ENCODE measurements at places on chromosomes 5 and 9.

GRCh38 chr9:18056269-18056992 lies 417.5 kb upstream of the ADAMTSL1 start:
- no peak for DNase-seq

- no peak for DNase-seq
These were observed 94.7 kb upstream of the ITGA2 start for GRCh38 chr5:52894451-52894850.

DNA sequence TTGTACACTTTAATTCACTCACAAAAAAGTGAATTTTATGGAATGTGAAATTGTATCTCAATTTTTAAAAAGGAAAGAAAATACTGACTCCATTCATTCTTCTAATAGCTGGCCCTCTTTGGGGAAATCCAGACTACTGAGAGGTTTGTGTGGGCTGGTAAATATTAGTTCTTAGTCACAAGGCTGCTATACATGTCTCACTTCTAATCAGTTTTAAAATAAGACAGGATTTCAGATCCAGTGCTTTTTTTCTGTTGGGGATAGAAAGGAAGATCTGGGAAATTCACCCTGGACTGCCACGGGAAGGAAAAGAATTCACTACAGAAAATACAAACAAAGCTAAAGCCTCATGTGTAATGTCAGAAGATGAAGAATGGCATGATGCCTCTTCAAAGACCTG lies 32.7 kb upstream of the ADAMTSL1 start:
- no peak for DNase-seq

- no peak for DNase-seq
These were observed 64.7 kb downstream of the MEGF10 start for GRCh38 chr5:127355337-127355736.

- peak; percentile 60 for DNase-seq
These were observed 16.0 kb downstream of the TRAF2 start for GRCh38 chr9:136902259-136902821.

- DNase-seq: no peak
These were observed 87.9 kb downstream of the ANKH start for GRCh38 chr5:14783691-14784090.

GRCh38 chr9:4826417-4827166 lies 33.8 kb downstream of the RCL1 start:
- DNase-seq: no peak

DNA sequence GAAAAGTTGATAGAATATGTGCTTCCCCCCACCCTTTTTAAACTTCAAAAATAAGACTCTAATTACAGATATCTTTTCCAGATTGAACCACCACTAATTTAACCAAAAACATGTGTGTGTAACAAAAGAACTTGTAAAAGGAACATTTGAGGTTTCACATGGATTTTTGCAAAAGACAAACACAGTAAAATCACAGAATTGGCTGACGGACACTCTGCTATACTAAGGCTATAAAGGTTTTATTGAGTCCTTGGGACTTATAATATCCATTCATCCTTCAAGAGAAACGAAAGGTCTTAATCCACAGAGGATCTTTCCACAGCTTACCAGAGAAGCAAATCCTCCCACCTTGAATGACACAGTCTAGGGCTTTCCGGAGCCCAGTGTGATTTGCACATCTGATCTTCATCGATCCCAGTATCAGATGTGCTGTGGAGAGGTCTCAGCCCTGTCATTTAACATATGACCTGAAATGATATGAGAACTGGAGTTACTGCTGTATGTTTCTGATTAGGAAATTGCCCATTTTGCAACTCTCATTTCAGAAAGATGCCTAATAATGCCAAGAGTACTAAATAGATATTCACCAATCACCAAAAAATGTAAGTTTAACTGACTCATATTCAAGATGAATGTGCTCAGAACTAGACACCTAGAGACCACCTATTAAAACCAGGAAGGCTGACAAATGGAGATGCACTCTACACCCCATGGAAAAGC lies 256.5 kb upstream of the FBXL7 start:
- no peak for DNase-seq

DNA sequence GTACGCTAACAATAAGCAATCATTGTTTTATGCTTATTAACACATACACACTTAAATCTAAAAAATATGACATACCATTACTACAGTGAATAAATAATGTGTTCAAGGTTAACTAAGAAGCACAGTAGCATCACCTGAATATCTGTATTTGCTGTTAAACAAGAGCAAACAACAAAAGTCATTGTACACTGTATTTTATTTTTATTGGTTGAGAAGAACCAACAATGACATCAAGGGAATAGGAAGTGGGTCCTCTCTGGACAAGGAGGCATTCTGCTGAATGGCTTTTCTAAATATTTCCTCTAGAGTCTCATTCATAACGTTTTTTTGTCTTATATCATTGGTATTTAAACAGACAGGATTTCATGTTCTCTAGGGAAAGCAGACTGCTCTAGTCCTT lies 460.4 kb downstream of the CDH9 start:
- DNase-seq: no peak

GRCh38 chr5:157390551-157391297 lies 69.3 kb upstream of the NIPAL4 start:
- peak; percentile 25 for DNase-seq

- no peak for DNase-seq
These were observed 71.5 kb downstream of the TRIM36 start for GRCh38 chr5:115098041-115098702.

GRCh38 chr9:121304707-121305106 lies 36.7 kb downstream of the GSN start:
- DNase-seq: no peak

- no peak for DNase-seq
These were observed 7.9 kb downstream of the GDNF start for GRCh38 chr5:37831821-37832534.

GRCh38 chr9:8070779-8071444 lies 271.3 kb upstream of the DMAC1 start:
- no peak for DNase-seq

GRCh38 chr9:8156346-8156745 lies 356.8 kb upstream of the DMAC1 start:
- DNase-seq: no peak

GRCh38 chr9:114484854-114485443 lies 20.3 kb downstream of the WHRN start:
- DNase-seq: peak; percentile 23

GRCh38 chr5:57784121-57784520 lies 301.5 kb upstream of the ACTBL2 start:
- DNase-seq: no peak

DNA sequence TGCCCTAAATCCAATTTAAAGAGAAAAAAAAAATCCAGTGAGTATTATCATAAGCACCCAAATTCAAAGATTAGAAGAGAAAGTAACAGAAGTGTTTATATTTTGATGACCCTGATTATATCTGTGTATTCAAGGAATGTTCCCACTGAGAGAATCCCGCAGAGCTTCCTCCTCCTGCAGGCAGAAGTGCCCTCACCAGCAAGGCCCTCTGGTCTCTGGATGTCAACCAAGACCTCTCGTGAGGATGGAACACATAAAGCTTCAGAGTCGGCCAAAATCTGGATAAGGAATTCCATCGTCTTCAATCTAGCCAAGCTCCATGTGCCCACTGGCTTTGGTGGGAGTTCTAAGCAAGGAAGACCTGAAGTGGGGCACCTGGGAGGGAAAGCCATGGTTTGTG lies 18.1 kb downstream of the PTCH1 start:
- DNase-seq: no peak

- no peak for DNase-seq
These were observed 1938.7 kb upstream of the NUDT12 start for GRCh38 chr5:105501315-105501714.

- no peak for DNase-seq
These were observed 263.4 kb downstream of the TMEM232 start for GRCh38 chr5:110463106-110463505.

DNA sequence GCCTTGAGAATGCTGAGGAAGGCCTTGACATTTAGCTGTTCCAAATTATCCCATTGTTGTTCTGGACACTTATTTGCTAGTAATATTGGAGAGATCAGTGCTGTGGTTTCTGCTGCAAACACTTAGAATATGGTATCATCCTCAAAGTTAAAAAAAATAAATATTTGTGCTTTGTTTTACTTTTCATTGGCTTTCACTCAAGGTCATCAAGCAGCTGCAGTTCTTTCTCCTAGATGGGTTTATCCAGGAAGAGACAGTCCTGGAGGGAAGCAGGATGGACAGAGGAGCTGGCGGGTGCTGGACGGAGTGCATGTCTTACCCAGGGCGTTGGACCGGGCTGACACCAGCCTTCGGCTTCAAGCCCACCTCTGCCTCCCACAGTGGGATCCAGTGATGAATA lies 193.6 kb downstream of the MTRR start:
- DNase-seq: no peak

DNA sequence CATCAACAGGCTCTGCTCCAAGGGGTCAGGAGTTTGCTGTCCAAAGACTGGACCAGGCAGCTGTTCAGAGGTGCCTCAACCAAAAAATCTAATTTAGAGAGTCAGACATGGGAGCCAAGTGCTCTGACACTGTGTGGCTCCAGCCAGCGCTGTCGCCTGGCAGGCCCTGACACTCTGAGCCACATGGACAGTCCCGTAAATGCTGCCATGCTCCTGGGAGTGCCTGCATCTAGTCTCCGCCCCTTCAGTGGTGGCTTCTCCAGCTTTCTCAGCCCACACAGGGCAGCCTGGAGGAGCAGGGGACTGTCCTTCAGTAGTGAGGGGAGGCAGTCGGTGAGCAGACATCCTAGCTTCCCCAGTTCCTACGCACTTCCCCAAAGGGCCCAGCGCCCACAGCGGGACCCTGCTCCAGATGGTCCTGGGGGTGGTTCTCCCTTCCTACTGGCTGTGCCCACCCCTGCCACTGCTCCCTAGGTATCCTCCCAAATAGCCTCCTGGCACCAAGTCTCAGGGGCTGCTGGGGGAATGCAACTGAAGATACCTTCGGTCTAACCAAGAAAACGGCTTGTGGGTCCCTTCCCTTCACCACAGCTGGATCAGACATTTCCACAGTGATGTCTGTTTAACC lies 72.3 kb downstream of the SHC3 start:
- no peak for DNase-seq

- no peak for DNase-seq
These were observed 11.8 kb upstream of the EXOC3 start for GRCh38 chr5:431001-431710.

- no peak for DNase-seq
These were observed 151.8 kb upstream of the ADRA1B start for GRCh38 chr5:159764283-159765134.
